ENCODE measurements at places on chromosomes 11 and 22.
A peak's percentile ranks its signal among the peaks of the same experiment; 100 is the strongest.

DNA sequence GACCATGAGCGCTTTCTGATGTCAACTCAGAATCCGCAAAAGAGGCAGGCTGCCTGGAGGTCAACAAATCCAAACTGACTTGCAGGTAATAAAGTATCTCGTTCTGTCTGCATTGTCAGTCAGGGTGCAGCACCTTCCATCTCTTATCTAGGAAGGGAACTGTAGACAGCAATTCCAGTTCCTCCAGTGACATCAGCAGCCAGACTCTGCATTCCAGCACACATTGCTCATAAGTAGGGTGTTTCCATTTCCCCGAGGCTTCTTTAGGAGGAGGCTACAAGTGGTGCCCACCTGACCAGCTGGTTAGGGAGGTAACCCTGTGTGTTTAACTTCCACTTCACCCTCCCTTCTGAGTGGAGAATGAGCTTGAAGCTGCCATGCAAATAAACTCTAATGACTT, 53.3 kb downstream of the NTM start:
- no peak overlapping the region for H3K4me3 ChIP-seq
- no peaks in the 10 kb centered on the region for H3K4me1 ChIP-seq
- H3K27ac ChIP-seq = no peak overlapping the region
- H3K36me3 ChIP-seq = no peaks in the 10 kb centered on the region
- no peaks in the 10 kb centered on the region for H3K27me3 ChIP-seq

- no peak overlapping the region for H3K27ac ChIP-seq
- no peak overlapping the region for H3K4me3 ChIP-seq
- H3K36me3 ChIP-seq = no peaks in the 10 kb centered on the region
- H3K4me1 ChIP-seq = peaks cover 18% of the 10 kb centered on the region
Observed at GRCh38 chr11:120392314-120392713, 56.1 kb downstream of the ARHGEF12 start.

- no peaks in the 10 kb centered on the region for H3K36me3 ChIP-seq
- H3K4me1 ChIP-seq = no peaks in the 10 kb centered on the region
- H3K4me3 ChIP-seq = no peak within 1 kb of the TSS
- no peaks in the 10 kb centered on the region for H3K27me3 ChIP-seq
Observed at GRCh38 chr11:27040302-27041115, at the start of gene BBOX1. TSS of gene BBOX1 (plus strand) at chr11:27040815. CDS start at chr11:27055431, 14,616 bp downstream.

DNA sequence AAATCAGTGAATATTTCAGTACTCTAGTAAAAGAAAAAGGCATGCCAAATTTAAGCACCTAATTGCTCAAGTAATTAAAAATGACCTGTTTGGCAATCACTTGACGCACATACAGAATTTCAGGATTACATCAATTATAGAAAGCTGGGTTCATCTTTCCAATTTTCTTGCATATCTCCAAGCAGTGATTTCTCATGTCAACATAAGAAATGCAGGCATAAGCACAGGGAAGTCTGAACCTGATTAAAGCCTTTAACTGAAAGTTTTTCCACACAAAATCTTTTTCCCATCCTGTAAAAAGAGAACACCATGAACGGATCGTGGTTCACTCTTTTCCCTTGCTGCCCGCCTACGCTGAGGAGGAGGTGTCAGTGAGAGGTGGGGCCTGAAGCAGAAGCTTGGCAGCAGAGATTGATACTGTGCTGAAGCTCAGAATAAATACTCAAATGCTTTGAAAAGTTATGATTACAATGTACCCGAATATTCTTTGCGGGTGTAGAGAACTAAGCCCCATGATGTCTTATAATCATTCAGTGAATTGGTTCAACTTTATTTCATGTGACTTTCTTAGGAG, 704.1 kb upstream of the CCDC90B start:
- no peaks in the 10 kb centered on the region for H3K36me3 ChIP-seq
- H3K27ac ChIP-seq = no peak overlapping the region
- H3K27me3 ChIP-seq = no peaks in the 10 kb centered on the region
- H3K4me1 ChIP-seq = no peaks in the 10 kb centered on the region
- no peak overlapping the region for H3K4me3 ChIP-seq

DNA sequence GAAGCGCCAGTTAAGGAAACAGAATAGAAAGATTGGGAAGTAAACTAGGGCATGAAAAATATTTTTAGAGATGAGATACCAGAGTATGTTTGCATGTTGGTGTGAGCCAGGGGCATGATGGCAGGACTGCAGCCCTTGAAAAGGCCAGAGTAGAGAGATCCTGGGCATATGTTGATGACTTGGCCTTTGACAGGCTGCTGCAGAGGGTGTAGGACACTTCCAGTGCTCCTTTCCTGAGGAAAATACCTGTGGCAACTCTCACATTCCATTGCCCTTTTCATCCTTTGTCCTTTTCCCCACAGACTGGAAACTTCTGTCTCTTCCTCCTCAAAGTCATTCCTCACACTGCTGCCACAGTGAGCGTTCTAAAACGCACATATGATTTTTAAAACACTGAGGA, 150.7 kb upstream of the CCDC90B start:
- no peaks in the 10 kb centered on the region for H3K36me3 ChIP-seq
- H3K27ac ChIP-seq = no peak overlapping the region
- DNase-seq = no peak
- no peaks in the 10 kb centered on the region for H3K27me3 ChIP-seq
- H3K4me1 ChIP-seq = no peaks in the 10 kb centered on the region

- no peak overlapping the region for H3K4me3 ChIP-seq
- no peaks in the 10 kb centered on the region for H3K36me3 ChIP-seq
- no peak for DNase-seq
- H3K27ac ChIP-seq = no peak overlapping the region
Observed at GRCh38 chr11:20966489-20966888, 297.1 kb downstream of the NELL1 start.

- no peak for DNase-seq
- no peaks in the 10 kb centered on the region for H3K27me3 ChIP-seq
- no peak overlapping the region for H3K4me3 ChIP-seq
- H3K27ac ChIP-seq = no peak overlapping the region
- H3K4me1 ChIP-seq = no peaks in the 10 kb centered on the region
Observed at GRCh38 chr11:33475993-33476392, 218.8 kb downstream of the HIPK3 start.

- H3K27ac ChIP-seq = peak overlapping the region; percentile 25
- H3K4me1 ChIP-seq = peaks cover 19% of the 10 kb centered on the region
- H3K4me3 ChIP-seq = peak overlapping the region; percentile 7
- no peaks in the 10 kb centered on the region for H3K27me3 ChIP-seq
Observed at GRCh38 chr22:29004647-29005371, 56.8 kb downstream of the C22orf31 start.

DNA sequence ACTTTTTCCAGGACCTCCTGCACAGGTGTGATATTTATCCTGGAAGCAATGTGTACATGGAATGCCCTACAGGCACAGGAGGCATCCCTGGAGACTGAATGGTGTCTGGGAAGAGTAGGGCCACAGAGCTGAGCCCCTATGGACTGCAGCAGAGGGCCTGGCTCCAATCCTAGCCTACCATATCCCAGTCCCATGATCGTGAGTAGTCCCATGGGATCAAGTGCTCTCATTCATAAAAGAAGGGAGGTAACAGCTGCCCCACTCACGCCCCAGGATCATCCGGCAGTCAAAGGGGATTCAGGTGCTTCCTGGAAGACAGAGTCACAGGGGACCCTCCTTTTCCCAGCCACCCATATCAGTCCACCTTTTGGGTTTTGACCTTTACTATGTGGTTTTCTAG, 24.0 kb downstream of the ANKK1 start:
- H3K27me3 ChIP-seq = no peaks in the 10 kb centered on the region
- DNase-seq = no peak
- no peak overlapping the region for H3K4me3 ChIP-seq
- H3K36me3 ChIP-seq = no peaks in the 10 kb centered on the region
- H3K27ac ChIP-seq = no peak overlapping the region

DNA sequence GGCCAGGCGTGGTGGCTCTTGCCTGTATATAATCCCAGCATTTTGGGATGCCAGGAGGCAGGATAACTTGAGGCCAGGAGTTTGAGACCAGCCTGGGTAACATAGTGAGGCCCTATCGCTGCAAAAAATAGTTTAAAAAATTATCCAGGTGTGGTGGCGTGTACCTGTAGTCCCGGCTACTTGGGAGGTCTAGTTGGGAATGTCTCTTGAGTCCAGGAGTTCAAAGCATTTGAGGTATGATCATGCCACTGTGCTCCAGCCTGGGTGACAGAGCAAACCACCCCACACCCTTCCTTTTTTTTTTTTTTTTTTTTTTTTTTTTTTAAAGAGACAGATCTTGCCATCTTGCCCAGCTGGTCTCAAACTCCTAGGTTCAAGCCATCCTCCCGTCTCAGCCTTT, 16.8 kb downstream of the CBL start:
- no peaks in the 10 kb centered on the region for H3K36me3 ChIP-seq
- peaks cover 14% of the 10 kb centered on the region for H3K4me1 ChIP-seq
- H3K4me3 ChIP-seq = no peak overlapping the region
- no peak for DNase-seq

DNA sequence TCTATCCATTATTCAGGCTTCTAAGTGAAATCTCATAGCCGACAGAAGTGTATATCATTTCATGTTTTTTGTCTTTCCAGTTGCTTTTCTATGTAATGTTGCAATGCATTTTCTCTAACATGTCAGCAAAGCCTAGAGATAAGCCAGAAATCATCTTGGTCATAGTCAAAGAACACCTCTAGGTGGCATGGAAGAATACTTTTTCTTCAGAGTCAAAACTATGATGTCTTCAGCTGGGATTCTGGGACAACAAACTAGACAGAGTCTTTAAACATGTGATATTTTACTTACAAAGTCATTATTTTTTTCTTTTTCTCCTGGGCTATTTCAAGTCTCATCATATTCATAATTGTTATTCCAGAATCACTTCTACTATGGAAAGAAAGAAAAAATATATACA, 4.4 kb downstream of the GAS2 start:
- H3K27me3 ChIP-seq = peaks cover 3% of the 10 kb centered on the region
- no peak for DNase-seq
- H3K4me1 ChIP-seq = peaks cover 4% of the 10 kb centered on the region
- no peak overlapping the region for H3K27ac ChIP-seq
- H3K36me3 ChIP-seq = no peaks in the 10 kb centered on the region

- DNase-seq = no peak
- H3K4me1 ChIP-seq = no peaks in the 10 kb centered on the region
- no peaks in the 10 kb centered on the region for H3K27me3 ChIP-seq
- H3K27ac ChIP-seq = no peak overlapping the region
- H3K4me3 ChIP-seq = no peak overlapping the region
- no peaks in the 10 kb centered on the region for H3K36me3 ChIP-seq
Observed at GRCh38 chr11:112465433-112466024, 204.9 kb upstream of the PLET1 start.

GRCh38 chr22:50243685-50244419, 971 bp downstream of the TUBGCP6 start:
- H3K27ac ChIP-seq = peak overlapping the region; percentile 90
- DNase-seq = no peak
- H3K4me1 ChIP-seq = peaks cover 50% of the 10 kb centered on the region
- peaks cover 10% of the 10 kb centered on the region for H3K36me3 ChIP-seq
- H3K27me3 ChIP-seq = no peaks in the 10 kb centered on the region
- peak overlapping the region; percentile 89 for H3K4me3 ChIP-seq

GRCh38 chr11:45060707-45061106, 85.7 kb upstream of the PRDM11 start:
- H3K27ac ChIP-seq = no peak overlapping the region
- no peaks in the 10 kb centered on the region for H3K36me3 ChIP-seq
- no peak overlapping the region for H3K4me3 ChIP-seq
- no peaks in the 10 kb centered on the region for H3K4me1 ChIP-seq

GRCh38 chr11:14299921-14300320, 59.1 kb downstream of the RRAS2 start:
- no peak overlapping the region for H3K27ac ChIP-seq
- no peak overlapping the region for H3K4me3 ChIP-seq
- no peak for DNase-seq
- H3K4me1 ChIP-seq = no peaks in the 10 kb centered on the region
- H3K36me3 ChIP-seq = no peaks in the 10 kb centered on the region

DNA sequence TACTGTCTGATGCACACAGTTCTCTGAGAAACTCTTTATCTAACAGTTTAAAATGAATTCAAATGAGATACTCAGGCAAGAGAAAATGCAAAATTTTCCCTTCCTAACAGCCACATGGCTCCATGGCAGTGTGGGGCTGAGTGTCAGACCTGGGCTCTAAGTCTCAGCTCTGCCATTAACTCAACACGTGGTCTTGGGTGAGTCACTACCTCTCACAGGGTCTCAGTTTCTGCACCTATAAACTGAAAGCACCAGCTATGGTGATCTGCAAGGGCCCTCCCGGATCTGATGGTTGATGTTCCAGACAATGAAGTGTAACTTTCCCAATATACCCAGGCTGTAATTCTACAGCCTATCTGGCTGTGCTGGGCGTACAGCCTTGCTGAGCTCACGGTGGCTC, 70.5 kb downstream of the KCNC1 start:
- H3K4me1 ChIP-seq = no peaks in the 10 kb centered on the region
- DNase-seq = no peak
- H3K36me3 ChIP-seq = no peaks in the 10 kb centered on the region
- H3K27ac ChIP-seq = no peak overlapping the region
- H3K4me3 ChIP-seq = no peak overlapping the region
- H3K27me3 ChIP-seq = no peaks in the 10 kb centered on the region

DNA sequence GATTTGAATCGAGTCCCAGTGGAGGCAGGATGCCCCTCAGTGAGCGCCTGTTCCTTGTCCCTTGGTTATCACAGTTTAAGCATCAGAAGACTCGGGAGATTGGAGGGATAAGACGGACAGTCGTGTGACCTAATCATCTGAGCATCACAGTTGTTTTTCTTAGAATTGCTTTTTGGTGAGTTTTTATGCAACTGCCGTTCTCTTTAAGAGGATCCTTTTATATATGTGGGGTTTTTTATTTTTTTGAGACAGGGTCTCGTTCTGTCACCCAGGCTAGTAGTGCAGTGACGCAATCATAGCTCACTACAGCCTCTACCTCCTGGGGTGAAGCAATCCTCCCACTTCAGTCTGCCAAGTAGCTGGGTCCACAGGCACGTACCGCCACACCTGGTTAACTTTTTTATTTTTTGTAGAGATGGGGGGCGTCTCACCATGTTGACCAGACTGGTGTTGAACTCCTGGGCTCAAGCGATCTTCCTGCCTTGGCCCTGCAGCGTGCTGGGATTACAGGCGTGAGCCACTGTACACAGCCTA, 16.5 kb downstream of the NUP50 start:
- peaks cover 34% of the 10 kb centered on the region for H3K36me3 ChIP-seq
- H3K4me3 ChIP-seq = no peak overlapping the region

- no peaks in the 10 kb centered on the region for H3K27me3 ChIP-seq
- no peak overlapping the region for H3K4me3 ChIP-seq
- DNase-seq = no peak
- peaks cover 13% of the 10 kb centered on the region for H3K4me1 ChIP-seq
Observed at GRCh38 chr11:10379871-10380568, 75.0 kb upstream of the AMPD3 start.

DNA sequence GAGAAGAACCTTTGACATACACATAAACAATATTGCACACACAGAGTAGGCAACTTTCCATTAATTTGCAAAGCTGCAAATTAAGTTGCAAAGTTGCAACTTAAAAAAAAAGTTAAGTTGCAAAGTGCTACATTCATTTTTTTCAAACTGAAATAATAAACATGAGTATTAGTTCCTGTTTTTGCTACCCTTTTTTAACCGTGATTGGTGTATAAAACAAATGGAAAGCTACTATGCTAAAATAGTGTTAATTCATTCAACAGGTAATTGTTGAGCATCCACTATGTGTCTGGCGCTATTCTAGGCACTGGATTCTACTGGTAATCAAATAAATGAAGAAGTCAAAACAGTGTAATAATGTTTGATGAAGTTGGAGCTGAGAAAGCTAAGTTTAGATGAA, 8.1 kb downstream of the ZFP91 start:
- no peaks in the 10 kb centered on the region for H3K27me3 ChIP-seq
- no peaks in the 10 kb centered on the region for H3K36me3 ChIP-seq
- no peak overlapping the region for H3K27ac ChIP-seq
- H3K4me1 ChIP-seq = peaks cover 24% of the 10 kb centered on the region
- H3K4me3 ChIP-seq = no peak overlapping the region
